Smooth muscle cell of the pulmonary artery (primary cell): ENCODE measurements at places on chromosomes 5 and 9. TPM values are rescaled to one million over a fixed set of nuclear protein-coding genes. Genes with fewer than 3 reads are reported as not detected.

TSPAN17 gene
- total RNA-seq: 35.8 and 40.4 TPM in 2 replicates

F2RL2 gene
- total RNA-seq: 19.8 and 34.1 TPM in 2 replicates

OLFM1 gene
- 0.76 and 2.3 TPM in 2 replicates for total RNA-seq

FBP1 gene
- not detected in 2 replicates for total RNA-seq

SPINK6 gene
- not detected in 2 replicates for total RNA-seq

SLC36A2 gene
- total RNA-seq: not detected in 2 replicates

SLC36A3 gene
- total RNA-seq: not detected in 2 replicates

TAF11L11 gene
- total RNA-seq: not detected in 2 replicates

TAL2 gene
- not detected in 2 replicates for total RNA-seq

FCN2 gene
- not detected in 2 replicates for total RNA-seq

OR2Y1 gene
- total RNA-seq: not detected in 2 replicates

IFNA13 gene
- not detected in 2 replicates for total RNA-seq

TPPP gene
- 0.33 and 0.43 TPM in 2 replicates for total RNA-seq

DIRAS2 gene
- 0.03 and 0.33 TPM in 2 replicates for total RNA-seq

C9orf153 gene
- total RNA-seq: 0.98 and 0.99 TPM in 2 replicates

RAI14 gene
- total RNA-seq: 128 and 192 TPM in 2 replicates

IGIP gene
- 24.0 and 32.8 TPM in 2 replicates for total RNA-seq

ITGA2 gene
- total RNA-seq: 83.3 and 167 TPM in 2 replicates

SURF6 gene
- 9.2 and 12.0 TPM in 2 replicates for total RNA-seq

PCDHA9 gene
- total RNA-seq: 0.07 and 0.10 TPM in 2 replicates

N4BP3 gene
- total RNA-seq: 0.13 and 0.20 TPM in 2 replicates

AMBP gene
- total RNA-seq: not detected in 2 replicates

PITX1 gene
- 0.78 and 3.5 TPM in 2 replicates for total RNA-seq

CCDC152 gene
- total RNA-seq: 0.26 and 3.0 TPM in 2 replicates

ADAMTS2 gene
- 32.5 and 155 TPM in 2 replicates for total RNA-seq

CATSPER3 gene
- total RNA-seq: 0.10 and 0.13 TPM in 2 replicates

MRPS27 gene
- total RNA-seq: 68.4 TPM in 2 replicates

CCDC192 gene
- total RNA-seq: not detected in 2 replicates

LHFPL2 gene
- 66.9 and 83.6 TPM in 2 replicates for total RNA-seq

ZNF474 gene
- 0.26 and 0.66 TPM in 2 replicates for total RNA-seq

GNA14 gene
- total RNA-seq: 1.6 and 6.3 TPM in 2 replicates

PAPPA gene
- 144 and 201 TPM in 2 replicates for total RNA-seq

MAMDC2 gene
- total RNA-seq: 4.7 and 8.6 TPM in 2 replicates

C1QTNF2 gene
- 0.17 and 0.98 TPM in 2 replicates for total RNA-seq
